ENCODE measurements at places on chromosomes 12 and 14.

DNA sequence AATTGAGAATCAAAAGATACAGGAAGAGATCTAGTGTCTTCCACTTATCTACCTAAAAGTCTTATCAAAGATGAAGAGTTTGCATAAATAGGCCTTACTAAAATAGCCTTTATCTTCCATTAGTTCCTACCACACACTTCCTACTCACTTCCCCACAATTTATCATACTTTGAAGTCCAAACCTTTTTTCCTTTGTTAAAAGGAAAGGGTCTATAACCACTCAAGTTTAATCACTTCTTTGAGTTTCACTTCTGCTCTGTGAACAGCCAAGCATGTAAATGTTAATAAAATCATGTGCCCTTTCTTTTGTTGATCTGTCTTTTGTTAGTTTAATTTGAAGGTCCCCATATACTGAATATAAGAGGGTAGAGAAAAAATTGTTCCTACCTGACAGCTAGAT is 114.5 kb downstream of the PHLDA1 start:
- no peak for DNase-seq

- no peak for DNase-seq
These were observed 2.6 kb downstream of the MAP3K12 start for GRCh38 chr12:53496752-53497032.

DNA sequence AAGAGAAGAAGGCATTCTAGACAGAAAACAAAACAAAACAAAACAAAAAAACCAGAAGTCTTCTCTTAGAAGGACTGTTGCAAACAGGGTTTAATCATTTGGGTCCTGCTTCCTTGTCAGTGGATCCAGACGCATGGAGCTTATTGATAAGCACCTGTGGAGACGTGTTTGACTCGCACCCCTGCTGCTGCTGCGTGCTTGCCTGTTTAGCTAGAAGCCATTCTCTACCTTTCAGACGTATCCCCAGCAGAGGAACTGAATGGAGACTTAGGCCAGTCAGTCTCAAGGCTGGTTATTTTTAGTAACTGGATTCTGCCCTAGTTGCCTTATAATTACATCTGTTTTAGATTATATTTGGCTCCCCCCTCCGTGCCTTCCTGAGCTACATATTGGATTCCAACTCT is 186.1 kb upstream of the EEA1 start:
- DNase-seq: no peak

- DNase-seq: no peak
These were observed 1035.5 kb downstream of the FSCB start for GRCh38 chr14:43471595-43471994.

GRCh38 chr14:21236948-21237797 is 32.1 kb downstream of the HNRNPC start:
- no peak for DNase-seq

DNA sequence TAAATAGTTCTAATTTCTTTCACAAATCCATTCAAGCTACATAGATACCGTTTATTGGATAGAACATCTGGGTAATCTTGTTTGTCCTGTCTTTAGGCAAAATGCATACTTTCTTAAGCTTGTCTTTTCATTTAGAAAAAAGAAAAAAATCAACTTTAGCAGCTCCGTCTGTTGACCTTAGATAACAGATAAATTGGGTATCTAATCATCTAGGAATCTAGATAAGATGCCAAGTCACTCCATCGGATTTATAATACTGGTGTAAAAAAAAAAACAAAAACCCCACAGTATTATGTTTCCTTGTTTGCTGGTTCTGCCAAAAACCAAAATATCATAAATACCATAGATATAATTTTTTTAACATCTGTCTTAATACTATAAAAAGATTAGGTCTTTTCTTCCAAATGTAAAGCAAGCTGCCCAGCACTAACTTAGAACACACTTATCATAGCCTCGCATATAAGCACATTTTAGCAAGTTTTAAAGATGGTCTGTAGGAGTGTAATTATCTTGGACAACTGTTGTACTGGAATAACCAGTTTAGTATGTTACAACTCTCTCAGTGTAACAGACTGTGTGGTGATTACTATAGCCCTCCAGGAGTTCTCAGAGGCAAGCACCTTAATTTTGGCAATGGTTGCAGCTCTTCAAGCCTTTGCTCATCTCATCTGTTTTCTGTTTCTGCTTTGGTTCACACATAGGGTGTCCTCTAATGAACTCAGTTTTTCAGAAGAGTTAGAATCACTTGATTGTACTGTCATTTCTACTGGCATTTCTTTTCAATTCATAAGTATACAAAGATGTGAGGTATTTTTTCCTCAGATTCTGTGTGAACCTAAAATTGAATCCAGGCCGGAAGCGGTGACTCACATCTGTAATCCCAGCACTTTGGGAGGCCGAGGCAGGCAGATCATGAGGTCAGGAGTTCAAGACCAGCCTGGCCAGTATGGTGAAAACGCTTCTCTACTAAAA is 83.1 kb downstream of the ANO6 start:
- no peak for DNase-seq

DNA sequence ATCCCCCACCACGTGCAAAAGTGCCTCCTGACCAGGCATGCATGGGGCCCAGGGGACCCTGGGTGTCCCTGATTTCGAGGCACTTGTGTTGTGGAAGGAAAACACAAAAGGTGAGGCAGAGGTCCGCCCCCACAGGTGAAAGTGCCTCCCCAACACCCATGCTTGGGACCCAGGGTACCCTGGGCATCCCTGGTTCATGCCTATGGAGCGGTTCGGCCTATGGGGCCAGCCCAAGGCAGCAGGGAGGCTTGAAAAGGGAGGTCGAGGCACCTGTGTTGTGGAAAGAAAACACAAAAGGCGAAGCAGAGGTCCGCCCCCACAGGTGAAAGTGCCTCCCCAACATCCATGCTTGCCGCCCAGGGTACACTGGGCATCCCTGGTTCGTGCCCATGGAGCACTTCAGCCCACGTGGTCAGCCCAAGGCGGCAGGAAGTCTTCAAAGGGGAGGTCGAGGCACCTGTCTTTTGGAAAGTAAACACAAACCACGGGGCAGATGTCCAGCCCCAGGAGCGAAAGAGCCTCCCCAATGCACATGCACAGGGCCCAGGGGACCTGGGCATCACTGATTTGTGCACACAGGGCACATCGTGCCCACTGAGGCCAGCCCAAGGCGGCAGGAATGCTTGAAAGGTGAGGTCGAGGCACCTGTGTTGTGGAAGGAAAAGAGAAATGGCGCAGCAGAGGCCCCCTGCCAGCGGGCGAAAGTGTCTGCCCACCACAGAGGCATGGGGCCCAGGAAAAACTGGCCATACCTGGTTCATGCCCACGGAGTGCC is 375.5 kb downstream of the ALG10 start:
- DNase-seq: no peak

All from CD4-positive, alpha-beta T cell treated with Interleukin-15 for 4 hours (primary cell).